ENCODE measurements at places on chromosomes 13 and 19.

DNA sequence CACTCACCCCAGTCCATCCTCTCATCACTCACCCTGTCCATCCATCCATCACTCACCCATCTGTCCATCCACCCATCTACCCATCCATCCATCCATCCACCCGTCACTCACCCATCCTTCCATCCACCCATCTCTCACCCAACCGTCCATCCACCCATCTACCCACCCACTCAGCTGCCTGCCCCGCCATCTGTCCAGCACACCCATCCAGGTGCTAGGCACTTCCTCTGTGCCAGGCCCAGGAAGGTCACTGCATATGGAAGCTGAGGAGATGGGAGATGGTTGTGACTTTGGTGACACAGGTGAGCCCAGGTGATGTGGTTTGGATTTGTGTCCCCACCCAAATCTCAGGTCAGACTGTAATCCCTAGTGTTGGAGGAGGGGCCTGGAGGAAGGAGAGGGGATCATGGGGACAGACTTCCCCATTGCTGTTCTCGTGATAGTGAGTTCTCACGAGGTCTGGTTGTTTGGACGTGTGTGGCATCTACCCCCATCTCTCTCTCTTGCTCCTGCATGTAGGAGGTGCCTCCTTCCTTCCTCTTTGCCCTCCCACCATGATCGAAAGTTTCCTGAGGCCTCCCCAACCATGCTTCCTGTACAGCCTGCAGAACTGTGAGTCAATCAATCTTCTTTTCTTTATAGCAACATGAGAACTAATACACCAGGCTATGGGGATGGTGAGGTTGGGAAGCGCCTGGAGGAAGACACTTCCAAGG is 15.9 kb upstream of the C13orf46 start:
- DNase-seq, result no peak

GRCh38 chr13:114288157-114288591 is 6.8 kb downstream of the UPF3A start:
- DNase-seq, result no peak

DNA sequence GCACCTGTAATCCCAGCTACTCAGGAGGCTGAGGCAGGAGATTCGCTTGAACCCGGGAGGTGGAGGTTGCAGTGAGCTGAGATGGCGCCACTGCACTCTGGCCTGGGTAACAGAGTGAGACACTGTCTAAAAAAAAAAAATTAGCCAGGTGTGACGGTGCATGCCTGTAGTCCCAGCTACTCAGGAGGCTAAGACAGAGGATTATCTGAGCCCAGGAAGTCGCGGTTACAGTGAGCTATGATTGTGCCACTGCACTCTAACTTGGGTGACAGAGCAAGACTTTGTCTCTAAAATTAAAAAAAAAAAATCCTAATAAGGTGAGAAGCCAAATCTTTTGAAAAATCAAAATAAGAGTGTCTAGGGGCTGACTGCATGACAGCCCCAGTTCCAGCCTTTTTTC is 9.7 kb upstream of the CEBPA start:
- no peak for DNase-seq

- DNase-seq, result no peak
These were observed 35.1 kb downstream of the LCP1 start for GRCh38 chr13:46146898-46147297.

GRCh38 chr19:46426035-46426505 is 2.7 kb downstream of the PNMA8C start:
- no peak for DNase-seq
